ENCODE measurements at places on chromosomes 2 and 18. TPM values are rescaled to one million over a fixed set of nuclear protein-coding genes. Genes with fewer than 3 reads are reported as not detected.

The C2orf78 gene
- not detected for total RNA-seq

The TOGARAM2 gene
- 0.17 TPM for total RNA-seq

The RNF144A gene
- 2.0 TPM for total RNA-seq

The FZD7 gene
- 82.4 TPM for total RNA-seq

The GATA6 gene
- 5.7 TPM for total RNA-seq

The CERKL gene
- 0.15 TPM for total RNA-seq

The CNRIP1 gene
- total RNA-seq = 28.1 TPM

The ASTL gene
- 0.17 TPM for total RNA-seq

The RFX8 gene
- 36.7 TPM for total RNA-seq

The ALPG gene
- total RNA-seq = not detected

The GKN2 gene
- not detected for total RNA-seq
